Cerebellar nuclear complex (tissue), 1 donor: ENCODE measurements at places on chromosomes 7 and 10.

- DNase-seq, result no peak
Observed at GRCh38 chr10:62761115-62761514, 43.4 kb upstream of the ADO start.

DNA sequence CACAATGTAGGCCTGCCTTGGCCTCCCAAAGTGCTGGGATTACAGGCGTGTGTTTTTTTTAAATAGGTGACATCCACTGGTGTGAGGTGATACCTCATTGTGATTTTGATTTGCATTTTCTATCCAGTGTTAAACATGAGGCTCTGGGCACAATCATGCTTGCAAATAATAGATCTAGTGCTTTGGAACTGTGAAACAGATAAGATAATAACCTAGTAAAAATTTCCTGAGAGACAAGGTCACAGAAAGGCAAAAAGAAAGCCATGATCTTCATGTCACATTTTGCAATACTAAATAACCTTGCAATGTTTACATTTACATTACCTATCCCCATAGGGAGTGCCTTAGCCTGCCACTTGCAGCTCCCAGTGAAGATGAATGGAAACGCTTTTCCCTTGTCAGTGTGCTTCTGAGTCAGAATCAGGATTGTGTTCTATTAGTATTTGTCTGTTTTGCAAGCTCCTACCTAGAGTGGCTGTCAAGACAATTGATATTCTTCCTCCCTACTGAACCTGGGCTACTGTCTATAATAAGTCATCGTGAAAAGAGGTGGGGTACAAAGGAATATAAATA, 256.5 kb downstream of the PHTF2 start:
- no peak for DNase-seq

GRCh38 chr10:132381741-132382140, 15.3 kb upstream of the PWWP2B start:
- no peak for DNase-seq

DNA sequence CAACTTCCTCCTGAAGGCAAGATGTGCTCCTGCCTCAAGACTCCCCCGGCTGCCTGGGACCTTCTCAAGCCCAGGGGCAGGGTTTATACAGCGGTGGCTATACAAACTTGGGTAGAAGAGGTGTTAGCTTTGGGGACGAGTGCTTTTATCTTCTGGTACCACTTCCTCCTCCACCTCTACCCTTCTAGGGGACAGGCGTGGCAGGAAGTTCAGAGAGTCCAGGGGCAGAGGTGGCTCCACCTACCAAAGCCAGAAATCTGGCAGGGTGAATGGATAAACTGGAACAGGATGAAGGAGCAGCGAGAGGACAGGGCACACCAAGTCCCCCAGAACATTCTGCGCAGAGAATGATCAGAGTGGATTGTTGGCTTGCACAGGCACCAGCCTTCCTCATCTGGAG, 24.0 kb upstream of the TM9SF3 start:
- no peak for DNase-seq

GRCh38 chr7:35848725-35849124, 47.9 kb downstream of the SEPTIN7 start:
- no peak for DNase-seq
